Sigmoid colon (tissue), 7 donors: ENCODE measurements at places on chromosomes 7 and 10.

GRCh38 chr7:93957767-93958166 is 36.2 kb downstream of the GNG11 start:
- no peak for DNase-seq

GRCh38 chr7:29030781-29031275 is 72.7 kb upstream of the TRIL start:
- DNase-seq, result no peak

- DNase-seq, result no peak
Observed at GRCh38 chr10:7444551-7445121, 33.8 kb upstream of the SFMBT2 start.

GRCh38 chr7:7385421-7385820 is 150.3 kb downstream of the COL28A1 start:
- DNase-seq, result no peak

DNA sequence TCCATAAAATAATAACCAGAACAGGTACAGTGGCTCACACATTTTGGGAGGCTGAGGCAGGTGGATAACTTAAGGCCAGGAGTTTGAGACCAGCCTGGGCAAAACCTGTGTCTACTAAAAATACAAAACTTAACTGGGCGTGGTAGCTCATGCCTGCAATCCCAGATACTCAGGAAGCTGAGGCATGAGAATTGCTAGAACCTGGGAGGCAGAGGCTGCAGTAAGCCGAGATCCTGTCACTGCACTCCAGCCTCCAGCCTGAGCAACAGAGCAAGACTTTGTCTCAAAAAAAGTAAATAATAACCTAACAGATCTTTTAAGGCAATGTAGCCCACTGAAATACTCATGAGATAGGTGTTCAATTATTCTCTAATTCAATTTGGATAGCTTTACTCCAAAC is 107.1 kb upstream of the ASAH2 start:
- DNase-seq, result no peak

DNA sequence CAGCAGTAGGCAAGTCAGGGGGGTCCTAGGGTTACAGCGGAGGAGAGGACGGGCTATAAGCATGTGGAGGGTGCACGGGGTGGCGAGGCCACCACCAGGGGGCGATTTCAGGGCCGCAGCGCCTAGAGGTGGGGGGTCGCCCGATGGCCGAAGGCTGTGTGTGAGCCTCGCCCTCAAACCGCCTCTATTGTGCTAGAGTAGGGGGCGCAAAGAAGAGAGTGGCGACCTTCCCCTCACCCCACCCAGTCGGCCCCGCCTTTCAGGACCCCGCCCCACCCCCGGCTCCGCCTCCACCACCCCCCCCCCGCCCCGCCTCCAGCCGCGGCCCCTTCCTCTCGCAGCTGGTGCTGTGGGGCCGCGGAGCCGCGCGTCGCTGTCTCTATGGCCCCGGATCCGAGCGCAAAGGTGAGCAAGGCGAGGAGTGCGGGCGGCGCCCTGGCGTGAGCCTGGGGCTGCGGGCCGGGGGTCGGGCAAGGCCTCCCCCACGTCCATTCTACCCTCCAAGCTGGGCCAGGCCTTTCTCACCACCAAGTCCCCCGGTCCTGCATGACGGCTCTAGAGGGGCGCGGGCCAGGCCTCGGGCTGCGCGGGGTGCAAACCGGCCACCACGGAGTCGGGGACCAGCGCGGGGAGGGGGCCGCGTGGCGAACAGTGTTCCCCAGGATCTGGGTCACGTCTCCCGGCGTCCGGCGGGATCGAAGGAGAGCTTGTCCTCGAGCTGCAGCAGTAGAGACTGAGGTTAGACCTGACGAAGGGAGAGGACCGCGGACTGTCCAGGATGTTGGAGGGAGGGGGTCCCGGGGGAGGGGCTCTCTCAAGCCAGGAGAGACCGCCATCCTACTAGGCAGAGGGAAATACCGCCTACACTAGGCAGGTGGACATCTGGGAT is at the start of gene SEMA4G:
Gene SEMA4G (plus strand): TSS at position 318 of the 889 bp plus-strand sequence. CDS start 3,409 bp downstream, outside the sequence.
- peak; percentile 78 for DNase-seq

- DNase-seq, result no peak
Observed at GRCh38 chr7:2217716-2218443, 14.9 kb downstream of the MAD1L1 start.

GRCh38 chr10:100717166-100717565 is 28.2 kb upstream of the PAX2 start:
- no peak for DNase-seq

GRCh38 chr10:129471447-129472175 is 4.6 kb downstream of the MGMT start:
- DNase-seq, result no peak

- DNase-seq, result no peak
Observed at GRCh38 chr7:155402941-155403340, 55.0 kb upstream of the EN2 start.

- peak; percentile 64 for DNase-seq
Observed at GRCh38 chr10:79387974-79388850, 40.9 kb downstream of the PPIF start.

- no peak for DNase-seq
Observed at GRCh38 chr7:103857435-103857834, 132.0 kb downstream of the RELN start.

DNA sequence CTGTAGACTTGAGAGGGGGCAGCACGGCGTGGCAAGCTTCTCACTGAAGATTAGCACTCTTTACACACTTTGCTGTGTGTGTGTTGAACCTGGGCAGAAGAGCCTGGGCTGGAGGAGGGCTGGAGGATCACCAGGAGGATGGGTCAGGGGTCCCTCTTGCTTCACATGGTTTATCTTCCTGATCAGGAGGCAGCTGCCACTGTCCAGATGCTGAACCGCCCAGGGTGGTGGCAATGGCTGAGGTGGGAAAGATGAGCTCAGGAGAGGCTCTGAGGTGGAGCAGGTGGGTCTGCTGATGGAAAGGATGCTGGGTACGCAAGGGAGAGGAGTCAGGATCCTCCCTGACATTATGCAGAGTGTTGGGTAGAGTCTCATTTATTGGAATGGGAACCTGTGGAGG is 191.5 kb downstream of the RAMP3 start:
- DNase-seq, result no peak

GRCh38 chr10:70144372-70145110 is 2.0 kb downstream of the TYSND1 start:
- DNase-seq, result no peak

DNA sequence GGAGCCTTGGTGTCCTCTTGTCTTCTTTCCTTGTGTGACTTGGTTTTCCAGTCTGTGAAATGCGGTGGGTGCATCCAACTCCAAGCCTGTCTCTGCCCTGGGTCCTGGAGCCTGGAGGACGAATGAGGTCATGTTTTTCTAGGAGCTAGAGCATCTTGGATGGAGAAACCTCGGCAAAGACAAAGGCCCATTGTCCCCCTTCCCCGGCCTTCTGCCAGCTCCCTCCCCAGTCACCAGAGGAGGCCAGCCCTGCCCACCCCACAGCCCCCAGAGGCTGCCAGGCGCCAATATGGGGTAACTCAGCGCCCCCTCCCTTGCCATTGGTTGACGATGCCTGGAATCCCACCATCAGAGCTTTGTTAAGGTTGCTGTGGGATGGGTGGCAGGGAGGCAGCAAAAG is 40.4 kb downstream of the KCTD7 start:
- no peak for DNase-seq

DNA sequence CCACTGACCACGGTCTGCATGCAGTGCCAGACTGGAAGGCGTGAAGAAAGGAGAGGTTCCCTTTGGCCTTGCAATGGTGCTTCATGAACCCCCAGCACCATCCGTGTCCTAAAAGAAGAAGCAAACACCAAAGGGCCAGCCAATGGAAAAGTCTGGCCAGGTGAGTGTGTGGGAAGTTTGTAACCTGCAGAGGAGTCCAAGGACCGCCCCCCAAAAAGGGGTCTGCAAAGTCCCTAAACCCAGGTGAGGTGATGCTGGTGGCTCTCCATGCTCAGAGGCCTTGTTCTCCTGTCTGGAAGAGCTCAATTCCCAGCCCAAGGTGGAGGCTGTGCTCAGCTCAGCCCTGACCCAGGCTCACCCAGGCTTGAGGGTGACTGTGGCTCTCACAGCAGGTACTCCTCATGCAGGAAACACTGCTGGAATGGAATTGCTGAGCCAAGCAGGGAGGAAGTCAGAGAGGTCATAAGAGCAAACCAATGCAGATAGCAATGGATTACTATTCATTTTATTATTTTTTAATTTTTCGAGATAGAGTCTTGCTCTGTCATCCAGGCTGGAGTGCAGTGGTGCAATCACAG is 52.4 kb upstream of the NANOS1 start:
- no peak for DNase-seq

DNA sequence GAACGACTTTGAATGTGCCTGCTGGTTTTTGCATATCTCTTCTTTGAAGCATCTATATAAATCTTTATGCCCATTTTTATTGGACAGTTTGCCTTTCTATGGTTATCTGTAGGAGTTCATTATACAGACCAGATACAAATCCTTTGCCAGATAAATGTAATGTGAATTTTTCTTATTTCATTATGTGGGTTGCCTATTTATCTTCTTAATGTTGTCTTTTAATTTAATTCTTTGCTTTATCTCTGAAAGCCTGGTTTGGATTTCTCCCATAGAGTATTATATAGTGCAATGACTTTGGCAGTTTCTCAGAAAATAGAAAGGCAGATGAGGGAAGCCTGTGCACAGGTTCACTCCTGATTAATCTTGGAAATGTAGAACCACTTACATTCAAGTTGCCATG is 1025.1 kb downstream of the GRM8 start:
- no peak for DNase-seq

GRCh38 chr7:105199386-105199785 is 185.4 kb downstream of the KMT2E start:
- no peak for DNase-seq

- DNase-seq, result no peak
Observed at GRCh38 chr10:89466599-89467035, 52.2 kb downstream of the IFIT5 start.

DNA sequence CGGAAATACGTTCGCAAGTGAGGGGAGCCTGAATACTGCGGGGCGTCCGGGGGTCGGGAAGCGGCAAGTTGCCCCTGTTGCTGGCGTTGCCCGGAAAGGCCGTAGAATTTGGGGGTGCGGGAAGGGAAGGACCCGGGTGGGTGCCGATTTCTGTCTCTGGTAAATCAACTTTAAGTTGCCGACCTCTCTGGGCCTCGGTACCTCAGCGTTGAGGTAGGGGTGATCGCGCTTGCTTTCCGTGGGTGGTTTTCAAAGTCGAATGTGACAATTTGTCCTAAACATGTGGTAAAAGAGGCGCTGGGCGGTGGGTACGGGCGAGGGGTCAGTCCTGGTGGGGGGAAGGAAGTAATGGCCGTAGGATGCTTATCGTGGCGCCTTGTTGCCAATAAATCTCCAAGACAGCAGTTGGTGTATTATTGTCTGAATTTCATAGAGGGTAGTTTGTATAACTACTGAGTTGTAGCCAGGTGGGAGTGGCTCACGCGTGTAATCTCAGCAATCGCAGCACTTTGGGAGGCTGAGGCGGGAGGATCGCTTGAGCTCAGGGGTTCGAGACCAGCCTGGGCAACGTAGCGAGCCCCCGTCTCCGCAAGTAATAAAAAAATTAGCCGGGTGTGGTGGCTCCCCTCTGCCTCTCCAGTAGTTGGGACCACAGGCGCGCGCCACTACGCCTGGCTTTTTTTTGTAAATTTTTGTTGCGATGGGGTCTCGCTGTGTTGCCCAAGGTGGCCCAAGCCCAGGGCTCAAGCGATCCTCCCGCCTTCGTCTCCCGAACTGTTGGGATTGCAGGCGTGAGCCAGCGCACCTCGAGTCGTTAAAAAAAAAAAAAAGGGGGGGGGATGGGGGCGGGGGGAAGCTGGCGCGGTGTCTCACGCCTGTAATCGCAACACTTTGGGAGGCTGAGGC is 644 bp downstream of the BUD23 start:
- no peak for DNase-seq

- DNase-seq, result no peak
Observed at GRCh38 chr7:135684699-135685098, 22.4 kb downstream of the STMP1 start.

DNA sequence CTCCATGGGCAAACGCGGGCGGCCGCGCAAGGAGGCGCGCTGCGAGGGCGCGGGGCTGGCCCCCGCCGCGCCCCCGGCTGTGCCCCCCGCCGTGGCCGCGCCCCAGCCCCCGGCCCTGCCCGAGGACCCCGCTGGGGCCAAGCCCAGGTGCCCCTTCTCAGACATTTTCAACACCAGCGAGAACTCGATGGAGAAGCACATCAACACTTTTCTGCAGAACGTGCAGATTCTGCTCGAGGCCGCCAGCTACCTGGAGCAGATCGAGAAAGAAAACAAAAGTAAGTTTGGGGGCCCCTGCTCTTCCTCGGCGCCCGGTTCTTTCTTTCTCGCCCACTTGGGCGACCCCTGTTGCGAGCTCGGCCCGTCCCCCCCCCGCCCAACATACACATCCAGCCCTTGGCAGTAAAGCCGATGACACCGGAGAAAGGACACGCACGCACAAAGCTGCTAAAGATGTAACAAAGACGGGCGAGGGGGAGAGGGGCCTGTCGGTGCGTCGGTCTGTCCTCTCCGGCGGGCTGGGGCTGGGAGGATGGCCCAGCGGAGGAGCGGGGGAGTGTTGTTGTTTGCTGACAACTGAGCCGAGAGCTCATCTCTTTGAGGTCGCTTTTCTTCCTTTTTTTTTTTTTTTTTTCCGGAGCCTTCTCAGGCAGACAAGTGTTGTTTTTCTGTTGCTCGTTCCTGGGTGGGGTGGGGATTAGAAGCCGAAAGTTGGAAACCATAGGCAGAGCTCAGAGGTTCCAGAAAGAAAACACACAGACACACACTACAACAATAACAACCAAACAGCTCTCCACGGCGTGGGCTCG is 604 bp downstream of the MXI1 start:
- DNase-seq, result peak; percentile 77

- no peak for DNase-seq
Observed at GRCh38 chr7:121515630-121516401, 119.7 kb upstream of the FAM3C start.

- no peak for DNase-seq
Observed at GRCh38 chr7:24472093-24472492, 101.2 kb upstream of the PALS2 start.

GRCh38 chr10:95208702-95209391 is 14.8 kb downstream of the ACSM6 start:
- no peak for DNase-seq

- DNase-seq, result no peak
Observed at GRCh38 chr10:88411772-88412349, 171.3 kb downstream of the RNLS start.

- no peak for DNase-seq
Observed at GRCh38 chr7:146129296-146129695, 12.7 kb downstream of the CNTNAP2 start.

DNA sequence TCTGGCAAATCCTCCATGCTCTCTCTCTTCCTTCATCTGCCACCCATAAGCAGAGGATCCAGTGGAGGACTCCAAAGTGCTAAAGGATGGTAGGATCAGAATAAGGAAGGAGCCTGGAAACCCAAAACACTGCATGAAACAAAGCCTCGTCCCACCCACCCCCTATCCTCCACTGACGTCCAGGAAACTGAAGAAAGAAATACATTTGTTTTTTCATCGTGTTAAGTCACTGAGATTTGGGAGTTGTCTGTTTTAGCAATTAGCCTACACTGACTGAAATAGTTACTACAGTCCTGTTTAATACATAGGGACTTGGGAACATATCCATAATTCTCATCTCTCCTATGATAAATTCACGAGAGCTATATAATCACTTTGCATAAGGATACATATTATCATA is 14.8 kb downstream of the ANXA7 start:
- no peak for DNase-seq

GRCh38 chr7:36906448-36906847 is 182.2 kb upstream of the AOAH start:
- no peak for DNase-seq

GRCh38 chr7:29879609-29880008 is 73.3 kb downstream of the WIPF3 start:
- DNase-seq, result peak; percentile 85
